Left colon (tissue), 2 donors: ENCODE measurements at places on chromosomes 2 and 18. TPM values are rescaled to one million over a fixed set of nuclear protein-coding genes. Genes with fewer than 3 reads are reported as not detected.

- DNase-seq: no peak
Observed at GRCh38 chr18:73980289-73980979, 167.2 kb downstream of the FBXO15 start.

The TFPI gene
- 19.2 TPM for total RNA-seq

- DNase-seq: peak; percentile 61
Observed at GRCh38 chr18:45775241-45775676, 50.2 kb upstream of the SIGLEC15 start.

GRCh38 chr2:192559587-192559986, 364.9 kb upstream of the TMEFF2 start:
- no peak for DNase-seq

GRCh38 chr2:151974988-151975387, 123.9 kb downstream of the CACNB4 start:
- DNase-seq: no peak

DNA sequence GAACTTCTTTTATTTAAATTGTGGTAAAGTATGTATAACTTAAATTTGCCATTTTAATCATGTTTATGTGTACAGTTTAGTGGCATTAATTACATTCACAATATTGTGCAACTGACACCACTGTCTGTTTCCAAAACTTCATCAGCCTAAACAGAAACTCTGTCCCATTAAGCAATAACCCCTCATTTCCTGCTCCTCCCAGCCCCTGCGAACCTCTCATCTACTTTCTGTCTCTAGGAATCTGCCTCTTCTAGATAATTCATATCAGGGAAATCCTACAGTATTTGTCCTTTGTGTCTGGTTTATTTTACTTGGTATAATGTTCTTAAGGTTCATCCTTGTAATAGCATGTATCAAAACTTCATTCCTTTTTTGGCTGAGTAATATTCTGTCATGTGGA, 75.1 kb downstream of the BOLA3 start:
- no peak for DNase-seq

The UGT1A4 gene
- 2.2 TPM for total RNA-seq

DNA sequence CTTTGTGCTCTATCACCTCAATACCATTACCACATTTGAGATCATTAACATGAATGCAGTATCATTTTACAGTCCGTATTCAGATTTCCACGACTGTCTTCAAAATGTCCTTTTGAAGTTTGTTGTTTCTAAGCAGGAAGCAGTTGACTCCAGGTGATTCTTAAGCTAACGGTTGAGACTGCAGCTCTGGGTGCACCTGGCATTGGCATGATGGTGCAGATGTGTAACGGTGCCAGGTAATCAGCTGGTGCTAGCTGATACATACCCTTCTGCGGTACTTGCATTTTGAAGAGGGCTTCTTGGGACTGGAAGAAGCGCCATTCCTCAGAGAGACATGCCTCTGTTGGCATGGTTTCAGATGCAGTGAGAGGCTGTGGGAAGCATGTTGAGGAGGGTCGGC, 19.5 kb downstream of the SIGLEC15 start:
- no peak for DNase-seq

DNA sequence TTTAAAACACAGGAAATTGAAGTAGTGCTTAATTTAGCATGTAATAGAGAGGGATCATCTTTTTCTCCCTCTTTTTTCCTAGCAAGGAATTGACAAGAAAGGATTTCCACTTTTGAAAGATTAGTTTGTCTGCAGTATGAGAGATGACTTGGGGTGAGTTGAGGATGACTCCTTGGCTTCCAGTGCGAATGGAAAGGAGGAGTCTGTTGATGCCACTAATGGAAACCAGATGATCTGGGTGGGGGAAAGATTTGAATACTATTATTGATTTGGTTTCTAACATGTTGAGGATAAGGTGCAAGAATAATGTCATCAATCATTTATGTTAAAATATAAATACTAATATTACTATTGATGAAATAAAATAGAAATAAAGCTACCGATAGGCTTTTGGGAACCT, 205.4 kb downstream of the PPP1R1C start:
- no peak for DNase-seq

DNA sequence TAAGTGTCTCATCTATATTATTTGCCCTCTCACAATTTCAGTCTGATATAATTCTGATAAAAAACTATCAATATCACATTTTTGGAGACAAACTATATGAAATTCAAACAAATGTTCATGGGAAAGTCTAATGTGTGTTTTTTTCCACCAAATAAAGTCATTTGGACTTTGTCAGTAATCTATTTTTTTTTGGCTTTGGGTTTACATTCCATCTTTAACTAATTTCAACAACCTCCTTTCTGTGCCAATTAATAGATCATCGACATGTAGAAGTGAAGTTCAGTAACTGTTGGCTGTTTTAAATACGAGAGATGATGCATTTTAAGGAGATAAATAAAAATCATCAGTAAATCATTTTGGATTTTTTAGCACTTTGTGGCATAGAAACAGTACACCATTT, 1623.0 kb upstream of the ACVR2A start:
- no peak for DNase-seq

The PLGLB1 gene
- total RNA-seq: 1.6 TPM

DNA sequence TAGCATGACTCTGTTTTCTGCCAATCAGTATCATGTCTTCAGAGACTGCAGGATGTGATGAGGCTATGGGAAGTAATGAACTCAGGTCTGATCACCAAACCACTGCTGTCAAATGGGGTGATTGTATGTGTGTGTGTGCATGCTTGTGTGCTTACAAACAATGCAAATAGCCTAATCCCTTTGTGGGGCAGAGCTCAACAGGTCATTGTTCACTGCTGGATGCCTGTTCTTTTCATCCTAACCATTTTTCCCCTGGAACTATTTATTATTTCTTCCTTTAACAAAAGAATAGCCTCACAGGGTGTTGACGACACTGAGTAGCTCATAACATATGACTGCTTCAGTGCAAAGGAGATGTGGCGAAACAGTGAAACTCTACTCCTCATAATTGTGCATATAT, 55.9 kb downstream of the NXPH2 start:
- DNase-seq: no peak

- DNase-seq: no peak
Observed at GRCh38 chr2:108384662-108385393, 7.1 kb downstream of the SULT1C4 start.

The CD8B2 gene
- 0.08 TPM for total RNA-seq

- no peak for DNase-seq
Observed at GRCh38 chr2:12071318-12071717, 324.9 kb downstream of the LPIN1 start.

- no peak for DNase-seq
Observed at GRCh38 chr2:215711471-215712034, 275.7 kb upstream of the FN1 start.

GRCh38 chr2:196677404-196677803, 37.9 kb downstream of the CCDC150 start:
- DNase-seq: no peak

DNA sequence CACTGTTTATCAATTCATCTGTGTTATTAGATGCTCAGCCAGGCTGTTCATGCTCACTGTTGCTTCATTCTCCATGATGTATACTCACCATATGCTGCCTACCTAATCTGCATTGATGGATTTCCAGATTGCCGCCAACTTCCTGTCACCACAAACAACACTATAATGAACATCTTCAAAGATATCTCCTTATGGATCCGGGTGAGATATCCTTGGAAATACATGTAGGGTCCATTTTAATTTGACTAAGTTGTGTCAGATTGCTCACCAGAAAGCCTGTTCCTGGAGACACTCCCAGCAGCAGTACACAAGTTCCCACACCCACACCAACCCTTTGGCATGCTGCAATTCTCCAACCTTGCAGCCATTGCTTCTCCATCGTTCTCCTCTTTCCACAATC, 547.5 kb upstream of the TNP1 start:
- DNase-seq: no peak

The MYO5B gene
- total RNA-seq: 139 TPM

DNA sequence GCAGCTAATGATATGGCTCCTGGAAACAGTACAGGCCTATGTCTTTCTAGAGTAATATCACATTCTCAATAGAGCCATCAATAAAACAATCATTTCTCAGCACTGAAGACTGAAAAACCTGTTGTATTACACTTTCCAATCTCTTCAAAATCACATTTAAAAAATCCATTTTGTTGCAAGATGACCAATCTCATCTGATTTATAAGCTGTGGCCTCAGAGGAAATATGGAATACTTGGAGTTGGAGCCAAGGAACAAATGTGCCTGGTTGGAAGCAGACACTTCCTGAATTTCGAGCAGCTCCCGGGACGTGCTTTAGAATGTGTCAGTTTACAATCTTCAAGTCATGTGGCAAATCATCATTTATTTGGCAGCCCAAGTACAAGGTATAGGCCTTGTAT, 114.5 kb downstream of the ADCYAP1 start:
- no peak for DNase-seq

The SLC30A3 gene
- not detected for total RNA-seq

- DNase-seq: no peak
Observed at GRCh38 chr2:27494944-27495554, at the start of gene FNDC4. FNDC4 (minus strand) TSS chr2:27495200; CDS start chr2:27494679, 521 bp downstream.

The ITPRIPL1 gene
- total RNA-seq: 0.58 TPM

The WNT6 gene
- total RNA-seq: 0.92 TPM

DNA sequence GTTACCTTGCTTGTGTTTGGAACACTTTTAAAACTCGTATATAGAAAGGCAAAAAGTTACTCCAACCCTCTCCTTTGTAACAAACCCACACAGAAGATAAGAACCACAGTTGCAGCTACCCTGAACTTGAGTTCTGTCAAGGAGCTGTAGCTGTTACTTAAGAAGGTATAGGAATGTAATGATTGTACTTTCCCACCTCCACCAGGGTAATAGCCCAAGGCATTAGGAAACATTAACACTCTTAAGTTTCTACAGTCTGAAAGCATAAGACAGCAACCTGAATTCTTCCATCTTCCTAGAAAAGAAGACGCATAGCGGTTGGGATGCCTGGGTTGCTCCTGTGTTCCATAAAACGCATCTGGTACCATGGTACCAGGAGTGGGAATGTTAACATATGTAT, 43.0 kb downstream of the ITGA4 start:
- no peak for DNase-seq

The RAB27B gene
- 9.7 TPM for total RNA-seq

DNA sequence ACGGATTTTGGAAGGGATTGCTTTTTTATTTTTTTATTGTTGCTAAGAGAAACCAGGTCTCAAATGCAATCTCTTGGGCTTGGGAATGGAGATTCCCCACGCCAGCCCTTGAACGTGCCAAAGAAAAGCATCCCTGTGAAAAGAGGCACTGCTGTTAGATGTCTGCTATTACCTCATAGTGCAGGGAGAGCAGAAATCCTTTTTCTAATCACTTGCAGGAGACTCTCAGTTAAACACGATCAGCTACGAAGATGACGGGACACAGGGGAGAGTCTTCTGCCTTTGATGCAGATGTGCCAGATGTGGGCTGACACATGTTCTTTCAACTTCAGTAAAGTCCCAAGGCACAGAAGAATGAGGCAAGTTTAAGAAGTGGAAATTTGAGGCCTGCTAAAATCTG, 381.6 kb upstream of the TRIB2 start:
- DNase-seq: no peak

DNA sequence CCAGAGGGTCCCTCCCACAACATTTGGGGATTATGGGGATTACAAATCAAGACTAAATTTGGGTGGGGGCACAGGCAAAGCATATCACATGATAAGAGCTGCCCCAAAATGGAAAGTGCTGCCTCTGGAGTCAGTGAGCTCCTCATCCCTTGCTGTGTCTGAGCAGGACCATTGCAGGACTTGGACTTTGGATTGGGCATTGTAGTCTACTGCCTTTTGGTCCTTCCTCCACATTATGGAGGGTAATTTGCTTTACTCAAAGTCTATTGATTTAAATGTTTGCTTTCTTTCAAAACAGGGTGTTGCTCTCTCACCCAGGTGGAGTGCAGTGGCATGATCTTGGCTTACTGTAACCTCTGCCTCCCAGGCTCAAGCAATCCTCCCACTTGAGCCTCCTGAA, 106.8 kb upstream of the LDAH start:
- DNase-seq: no peak

The AMER3 gene
- 0.40 TPM for total RNA-seq

GRCh38 chr2:222780051-222780450, 80.8 kb upstream of the ACSL3 start:
- no peak for DNase-seq

- no peak for DNase-seq
Observed at GRCh38 chr2:233211548-233211895, 40.0 kb upstream of the ATG16L1 start.

DNA sequence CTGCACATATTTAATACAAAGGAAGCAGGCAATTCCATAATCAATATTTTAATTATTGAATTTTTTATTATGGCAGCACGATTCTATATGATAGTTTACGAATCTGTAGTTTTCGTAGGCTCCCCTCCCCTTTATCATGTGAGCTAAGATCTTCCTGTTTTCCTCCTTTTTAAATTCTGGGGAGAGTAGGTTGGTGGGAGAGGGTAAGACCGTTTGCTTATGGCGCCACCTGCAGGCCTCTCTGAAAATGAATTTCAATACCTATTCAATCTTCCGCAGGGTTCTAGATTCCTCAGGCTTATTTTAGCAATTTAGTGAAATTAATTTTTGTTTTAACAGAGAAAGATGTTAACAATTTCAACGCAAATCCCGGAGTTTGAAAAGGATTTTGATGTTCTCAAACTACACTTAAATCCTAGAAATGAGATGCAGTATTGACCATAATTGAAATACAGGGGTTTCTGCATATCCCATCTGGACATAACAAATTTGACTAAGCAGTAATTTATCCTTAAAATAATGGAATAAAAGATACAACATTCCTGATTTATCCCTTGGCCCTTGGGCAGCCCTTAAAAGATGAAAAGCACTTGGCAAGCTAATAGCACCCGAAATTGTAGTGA, 12.8 kb upstream of the GBX2 start:
- peak; percentile 65 for DNase-seq

- DNase-seq: no peak
Observed at GRCh38 chr2:85441864-85442263, 23.4 kb downstream of the SH2D6 start.

The NTSR2 gene
- total RNA-seq: not detected

- DNase-seq: no peak
Observed at GRCh38 chr2:238567996-238568395, 141.3 kb downstream of the ASB1 start.

The APCDD1 gene
- 8.3 TPM for total RNA-seq

GRCh38 chr18:34710458-34710914, 388 bp downstream of the DTNA start:
- DNase-seq: no peak

- DNase-seq: no peak
Observed at GRCh38 chr2:8998418-8999101, 4.9 kb downstream of the MBOAT2 start.

The SP100 gene
- total RNA-seq: 69.3 TPM

DNA sequence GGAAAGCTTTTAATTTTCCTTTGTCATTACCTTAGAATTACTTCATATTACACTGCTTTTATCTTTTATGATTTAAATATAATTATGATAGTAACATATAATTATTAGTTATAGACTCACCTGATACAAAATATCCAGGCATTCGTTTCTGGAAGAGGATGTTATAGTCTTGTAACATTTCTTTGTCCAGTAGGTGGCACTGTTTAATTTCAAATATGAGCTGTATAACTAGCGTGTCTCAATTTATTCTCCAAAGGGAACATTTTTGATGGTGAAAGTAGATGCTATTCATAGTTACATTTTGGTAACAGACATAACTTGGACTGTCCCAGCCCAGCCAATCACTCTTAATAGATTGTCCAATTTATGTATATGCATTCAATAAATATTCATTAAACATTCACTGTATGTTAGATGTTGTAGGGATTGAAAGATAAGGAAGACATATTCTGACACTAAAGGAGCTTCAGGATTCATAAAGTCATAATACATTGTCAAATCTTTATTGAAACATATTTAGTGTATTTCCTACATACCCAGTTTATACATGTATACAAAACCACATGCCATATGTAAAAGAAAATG, 19.2 kb downstream of the DAW1 start:
- no peak for DNase-seq

- no peak for DNase-seq
Observed at GRCh38 chr18:4400911-4401310, 54.2 kb downstream of the DLGAP1 start.
